ENCODE measurements at places on chromosomes 16 and 17.

GRCh38 chr17:47803201-47803600, 18.4 kb downstream of the OSBPL7 start:
- DNase-seq = no peak

DNA sequence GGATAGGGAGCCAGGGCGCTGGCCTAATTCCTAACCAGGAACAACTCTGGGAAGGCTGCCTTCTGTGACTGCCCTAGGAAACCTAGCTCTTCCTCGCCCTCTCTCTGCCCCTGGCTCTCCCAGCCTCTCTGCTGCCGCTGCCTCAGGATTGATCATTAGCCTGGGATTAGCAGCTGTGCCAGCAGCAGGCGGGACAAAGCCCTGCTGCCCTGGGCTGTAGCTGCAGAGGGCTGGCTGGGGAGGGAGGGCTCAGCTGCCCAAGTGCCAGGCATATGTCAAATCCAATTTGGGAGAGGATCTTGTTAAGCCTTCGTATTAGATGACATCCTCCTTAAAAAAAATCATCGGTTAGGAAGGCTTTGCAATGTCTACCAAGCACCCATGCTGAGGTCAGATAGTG, 144.8 kb upstream of the CCL2 start:
- no peak for DNase-seq

DNA sequence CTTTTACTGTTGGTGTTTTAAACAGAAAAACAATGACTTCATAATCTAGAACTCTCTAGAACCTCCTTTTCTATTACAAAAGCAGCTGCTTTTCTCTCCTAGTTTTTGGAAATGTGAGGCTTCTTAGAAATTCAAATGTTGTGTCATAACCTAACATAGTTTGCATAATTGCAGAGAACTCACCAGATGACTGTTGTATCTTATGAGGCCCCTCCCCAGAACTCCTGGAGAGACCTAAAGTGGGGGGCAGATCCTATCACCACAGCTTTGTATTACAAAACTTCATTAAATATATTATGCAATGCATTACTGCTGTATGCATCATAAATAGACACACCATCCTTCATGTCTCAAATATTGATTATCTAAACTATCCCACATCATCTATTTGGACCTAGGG, 538.7 kb upstream of the HSBP1 start:
- no peak for DNase-seq

GRCh38 chr17:50934672-50935220, 68.6 kb upstream of the TOB1 start:
- DNase-seq = no peak

GRCh38 chr17:57075785-57076184, 9.3 kb upstream of the AKAP1 start:
- DNase-seq = no peak

GRCh38 chr17:36132421-36132831, 28.8 kb downstream of the CCL4 start:
- no peak for DNase-seq

DNA sequence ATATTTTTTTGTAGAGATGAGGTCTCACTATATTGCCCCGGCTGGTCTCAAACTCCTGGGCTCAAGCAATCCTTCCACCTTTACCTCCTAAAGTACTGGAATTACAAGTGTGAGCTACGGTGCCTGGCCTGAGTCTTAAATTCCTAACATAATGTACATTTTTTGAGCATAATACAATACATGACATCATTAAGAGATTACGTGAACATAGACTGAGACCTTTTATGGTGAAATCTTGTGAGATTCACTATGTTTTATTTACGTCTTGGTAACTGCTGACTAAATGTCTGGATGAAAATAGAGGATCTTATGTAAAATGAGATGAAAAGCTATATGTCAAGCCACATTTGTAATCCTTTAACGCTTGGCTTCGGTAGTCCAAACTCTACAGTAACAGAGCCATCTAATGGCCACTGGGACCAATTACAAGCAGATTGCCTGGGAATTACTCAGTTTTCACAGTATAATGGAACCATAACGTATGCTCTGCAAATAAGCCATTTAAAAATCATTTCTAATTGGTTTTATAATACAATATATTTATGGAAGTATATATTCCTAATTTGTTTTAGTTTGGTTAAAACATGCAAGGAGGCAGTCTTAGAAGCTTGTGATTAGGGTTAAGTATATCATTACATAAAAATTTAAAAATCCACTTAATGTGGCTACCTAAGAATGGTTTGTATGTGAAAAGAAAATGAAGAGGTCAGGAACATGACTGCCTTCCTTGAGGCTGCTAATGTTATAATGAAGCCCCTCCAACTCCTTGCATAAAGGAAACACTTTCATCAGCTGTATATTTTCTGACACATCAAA, 8.1 kb upstream of the EFCAB13 start:
- DNase-seq = peak; percentile 36

DNA sequence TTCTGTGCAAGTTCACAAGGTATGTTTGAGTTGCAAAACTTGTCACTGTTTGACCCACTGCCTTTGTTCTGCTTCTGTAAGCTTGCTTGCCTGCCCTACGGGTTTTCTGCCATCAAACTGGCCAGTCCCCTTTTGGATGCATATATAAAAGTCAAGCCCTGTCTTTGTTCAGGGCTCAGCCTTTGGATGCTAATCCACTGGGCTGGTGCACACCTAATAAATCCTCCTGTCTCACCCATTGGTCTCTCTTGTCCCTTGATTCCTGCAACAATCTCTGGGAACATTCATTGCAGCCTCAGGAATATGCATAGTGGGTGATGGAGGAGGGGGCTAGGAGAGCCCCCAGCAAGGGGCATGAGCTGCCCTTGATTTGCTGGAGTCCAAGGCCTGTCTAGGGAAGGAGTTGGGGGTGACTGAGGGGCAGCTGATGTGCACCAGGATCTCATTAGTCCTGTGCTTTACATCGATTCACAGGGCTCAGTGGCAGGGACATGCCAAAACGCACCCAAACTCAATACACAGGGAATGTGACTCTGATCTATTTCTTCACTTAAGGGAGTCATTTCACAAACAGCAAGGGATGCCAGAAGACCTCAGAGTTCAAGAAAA, 225.4 kb upstream of the NLRP1 start:
- no peak for DNase-seq

GRCh38 chr16:9957002-9957401, 225.2 kb downstream of the GRIN2A start:
- DNase-seq = no peak

- DNase-seq = no peak
Measured at GRCh38 chr17:74903034-74903433, 9.6 kb upstream of the FADS6 start.

GRCh38 chr16:57179215-57179828, 6.5 kb downstream of the PSME3IP1 start:
- DNase-seq = no peak

GRCh38 chr17:62625870-62626200, 1.6 kb upstream of the MRC2 start:
- no peak for DNase-seq

DNA sequence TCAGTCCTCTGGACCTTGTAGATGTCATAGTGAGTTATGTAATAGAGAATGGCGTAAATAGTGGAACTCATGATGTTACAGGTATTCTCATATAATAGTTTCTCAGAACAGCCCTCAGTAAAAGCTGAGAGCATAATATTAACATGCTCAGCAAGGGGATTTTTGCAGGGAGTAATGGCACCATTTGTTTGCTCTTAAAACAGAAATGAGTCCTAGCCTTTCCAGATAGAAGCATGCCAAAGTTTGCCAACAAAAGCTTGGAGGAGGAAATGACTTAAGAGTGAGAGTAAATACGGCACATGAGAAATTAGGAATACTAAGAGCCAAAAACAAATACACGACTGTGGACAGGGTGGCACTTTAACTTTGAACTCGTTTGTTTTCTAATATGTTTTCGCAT, 198.4 kb downstream of the ANKFN1 start:
- DNase-seq = no peak

DNA sequence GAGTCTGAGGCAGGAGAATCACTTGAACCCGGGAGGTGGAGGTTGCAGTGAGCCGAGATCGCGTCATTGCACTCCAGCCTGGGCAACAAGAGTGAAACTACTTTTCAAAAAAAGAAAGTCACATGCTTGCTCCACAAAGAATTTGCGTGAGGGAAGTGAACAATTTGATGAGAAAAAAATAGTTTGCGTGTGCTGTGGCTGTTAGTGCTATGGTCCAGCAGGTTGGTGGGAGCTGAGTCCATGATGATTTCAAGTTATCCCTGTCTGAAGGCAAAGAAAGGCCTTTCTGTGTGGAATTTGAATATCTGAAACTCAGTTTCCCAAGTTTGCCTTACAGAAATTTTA, 21.0 kb downstream of the PRCD start:
- DNase-seq = no peak

GRCh38 chr17:82598256-82599119, 49.8 kb downstream of the WDR45B start:
- DNase-seq = no peak

- no peak for DNase-seq
Measured at GRCh38 chr16:59614466-59615240, 880.5 kb upstream of the GOT2 start.

Measured in NCI-H1092 (cell line).